ENCODE measurements at places on chromosomes 3 and 15.

GRCh38 chr15:58505581-58505980, 73.8 kb downstream of the LIPC start:
- no peak for DNase-seq

DNA sequence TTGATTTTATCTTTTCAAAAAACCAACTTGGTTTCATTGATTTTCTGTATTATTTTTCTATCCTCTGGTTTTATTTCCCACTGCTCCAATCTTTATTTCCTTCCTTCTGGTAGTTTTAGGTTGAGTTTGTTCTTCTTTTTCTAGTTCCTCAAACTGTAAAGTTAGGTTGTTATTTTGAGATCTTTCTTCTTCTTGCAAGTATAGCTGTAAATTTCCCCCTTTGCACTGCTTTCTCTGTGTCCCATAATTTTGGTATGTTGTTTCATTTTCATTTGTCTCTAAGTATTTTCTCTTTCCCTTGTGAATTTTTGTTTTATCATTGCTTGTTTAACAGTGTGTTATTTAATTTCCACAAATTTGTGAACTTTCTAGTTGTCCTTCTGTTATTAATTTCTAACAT, 120.0 kb downstream of the PLD1 start:
- no peak for DNase-seq

- DNase-seq, result no peak
Measured at GRCh38 chr3:189779166-189779565, 148.0 kb downstream of the TP63 start.

DNA sequence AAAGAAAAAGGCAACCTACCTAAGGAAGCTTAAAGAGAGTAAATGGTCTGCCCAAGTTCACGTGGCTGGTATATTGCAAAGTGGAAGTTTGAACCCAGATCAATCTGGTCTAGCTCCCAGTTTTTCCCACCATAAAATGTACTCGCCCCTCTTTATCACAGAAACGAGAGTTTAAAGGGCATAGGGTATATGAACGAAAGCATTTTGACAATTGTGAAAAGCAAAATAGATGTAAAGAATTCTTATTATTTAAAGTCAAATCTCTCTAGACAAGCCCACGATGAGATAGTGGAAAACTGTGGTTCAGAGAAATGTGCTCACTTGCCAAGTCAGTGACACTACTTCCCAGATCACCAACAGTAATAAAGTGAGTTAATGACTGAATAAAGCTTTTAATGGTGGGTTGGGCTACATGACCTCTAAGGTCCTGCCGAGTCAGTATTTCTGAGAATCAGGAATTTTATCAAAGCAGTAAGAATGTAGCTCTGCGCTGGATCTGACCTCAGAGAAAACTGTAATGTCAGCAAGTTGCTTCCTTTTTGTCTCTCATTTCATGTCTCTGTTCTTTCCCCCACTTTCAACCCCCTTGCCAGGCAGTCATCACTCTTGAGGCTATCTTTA, 23.3 kb upstream of the NEO1 start:
- no peak for DNase-seq

GRCh38 chr3:52026041-52026440, 30.3 kb downstream of the DUSP7 start:
- no peak for DNase-seq

GRCh38 chr3:184145751-184146270, 9.4 kb upstream of the DVL3 start:
- DNase-seq, result no peak

DNA sequence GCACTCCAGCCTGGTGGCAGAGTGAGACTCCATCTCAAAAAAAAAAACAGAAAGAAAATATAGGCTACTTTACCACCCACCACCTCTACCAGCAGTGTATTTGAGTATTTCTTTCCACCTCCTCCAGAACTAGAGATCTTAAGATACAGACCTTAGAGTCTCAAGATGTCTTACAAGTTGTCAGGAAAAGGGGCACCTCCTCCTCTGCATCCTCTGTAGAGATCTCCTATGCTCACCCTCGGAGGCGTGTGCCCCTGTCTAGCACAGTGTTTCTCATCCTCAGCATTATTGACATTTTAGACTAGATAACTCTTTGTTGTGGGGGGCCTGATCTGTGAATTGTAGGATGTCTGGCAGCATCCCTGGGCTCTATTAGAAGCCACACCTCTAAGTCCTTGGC, 27.7 kb upstream of the P4HTM start:
- DNase-seq, result no peak

DNA sequence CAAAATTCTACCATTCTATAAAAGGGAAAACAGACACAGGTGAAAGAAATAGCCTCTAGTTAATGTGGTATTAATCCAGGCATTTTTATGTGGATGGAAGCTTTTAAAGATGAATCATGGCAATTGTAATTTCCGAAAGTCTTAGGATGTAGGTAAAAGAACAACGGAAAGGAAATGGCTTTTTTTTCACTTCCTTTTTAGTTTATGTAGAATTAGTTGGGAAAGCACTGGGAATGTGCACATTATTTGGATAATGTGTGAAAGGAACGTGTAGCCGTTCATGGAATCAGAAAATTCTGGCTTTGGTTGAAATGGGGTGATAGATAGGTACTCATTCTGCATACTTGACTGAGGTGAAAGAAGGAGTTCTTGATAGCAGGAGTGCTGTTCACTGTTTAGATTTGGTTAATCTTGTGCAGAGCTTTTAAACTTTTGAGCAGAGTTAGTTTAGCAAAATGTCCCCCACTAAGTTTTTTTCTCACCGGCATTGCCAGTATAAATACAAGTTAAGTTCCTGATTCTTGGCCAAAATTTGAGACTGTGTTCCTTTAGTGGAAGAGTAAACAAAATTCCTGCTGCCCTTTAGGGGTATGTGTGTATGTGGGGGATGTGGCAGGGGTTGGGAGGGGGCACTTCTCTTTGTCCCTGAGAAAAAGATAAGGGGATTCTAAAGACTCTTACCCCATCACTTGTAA, 20.2 kb upstream of the UTS2B start:
- DNase-seq, result no peak

DNA sequence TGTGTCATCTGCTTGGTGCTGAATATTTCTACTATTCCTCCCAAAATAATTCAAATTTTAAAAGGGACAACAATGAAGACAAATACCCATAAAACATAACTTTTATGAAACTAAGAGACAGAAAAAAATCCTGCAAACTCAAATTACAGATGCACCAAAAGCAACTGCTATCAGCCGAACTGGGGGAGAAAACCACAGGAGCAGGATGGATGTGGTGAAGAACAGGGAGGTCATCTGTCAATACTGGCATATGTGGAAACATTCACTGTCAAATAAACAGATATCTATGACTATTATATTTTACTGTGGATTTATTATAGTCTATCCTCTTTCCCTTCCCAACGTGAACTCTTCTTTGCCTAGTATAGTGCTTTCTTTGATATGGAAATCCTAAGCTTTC, 53.3 kb upstream of the CPOX start:
- no peak for DNase-seq

DNA sequence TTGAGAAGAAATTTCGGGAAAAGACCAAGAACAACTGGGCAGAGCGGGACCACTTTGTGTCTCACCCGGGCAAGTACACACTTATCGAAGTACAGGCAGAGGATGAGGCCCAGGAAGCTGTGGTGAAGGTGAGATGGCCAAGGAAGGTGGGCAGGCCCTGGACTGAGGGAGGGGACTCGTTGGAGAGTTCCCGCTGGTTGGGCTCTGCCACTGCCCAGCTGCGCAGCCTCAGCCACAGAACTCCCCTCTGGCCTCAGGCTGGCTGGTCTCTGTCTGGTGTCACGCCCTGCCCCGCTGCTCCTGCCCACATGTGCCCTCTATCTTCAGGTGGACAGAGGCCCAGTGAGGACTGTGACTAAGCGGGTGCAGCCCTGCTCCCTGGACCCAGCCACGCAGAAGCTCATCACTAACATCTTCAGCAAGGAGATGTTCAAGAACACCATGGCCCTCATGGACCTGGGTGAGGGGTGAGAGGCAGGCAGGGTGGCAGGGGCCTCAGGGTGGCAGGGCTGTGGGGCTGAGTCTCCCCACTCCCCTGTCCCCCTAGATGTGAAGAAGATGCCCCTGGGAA, 2.4 kb downstream of the PARP3 start:
- DNase-seq, result peak; percentile 55
